Breast epithelium (tissue), 4 donors: ENCODE measurements at places on chromosomes 2 and 18. TPM values are rescaled to one million over a fixed set of nuclear protein-coding genes. Genes with fewer than 3 reads are reported as not detected.

DNA sequence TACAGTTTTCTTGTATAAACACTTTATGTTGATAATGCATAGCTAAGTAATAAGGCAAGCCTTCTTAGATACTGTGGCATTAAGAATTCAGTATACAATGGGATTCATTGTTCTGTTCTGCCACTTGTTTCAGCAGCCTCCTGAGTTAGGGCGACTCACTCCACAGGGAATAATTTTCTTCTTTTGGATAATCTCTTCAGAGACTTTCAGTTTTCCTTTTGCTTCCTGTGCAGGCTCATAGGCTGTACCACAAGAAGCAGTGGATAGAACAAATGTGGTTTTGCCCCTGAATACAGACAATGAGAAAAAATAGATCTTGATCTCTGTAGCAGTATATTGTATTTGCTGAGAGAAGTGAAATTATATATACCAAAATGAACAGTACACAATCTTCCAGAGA, 298.0 kb downstream of the ZNF407 start:
- DNase-seq: no peak

- no peak for DNase-seq
Observed at GRCh38 chr18:26911840-26912239, 46.3 kb upstream of the AQP4 start.

DNA sequence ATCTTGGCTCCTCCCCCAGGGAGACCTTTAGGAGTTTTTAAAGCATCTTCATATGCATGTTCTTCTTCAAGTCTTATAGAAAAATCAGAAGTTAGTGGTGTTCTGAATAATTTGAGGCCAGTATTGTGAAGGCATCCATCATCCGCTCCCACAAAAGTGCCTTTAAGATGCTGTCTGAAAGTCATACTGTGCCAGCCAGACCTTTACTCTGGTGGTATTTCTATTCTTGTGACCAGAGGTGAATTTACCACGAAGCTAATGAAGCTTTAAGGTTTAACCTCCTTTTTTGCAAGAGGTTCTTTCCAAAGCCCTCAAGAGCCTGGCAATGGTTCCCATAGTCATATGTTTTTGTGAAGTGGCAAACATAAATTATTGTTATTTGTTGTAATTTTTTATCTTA, 54.3 kb downstream of the SLC40A1 start:
- no peak for DNase-seq

- DNase-seq: no peak
Observed at GRCh38 chr2:108139521-108139920, 100.2 kb upstream of the SULT1C3 start.

DNA sequence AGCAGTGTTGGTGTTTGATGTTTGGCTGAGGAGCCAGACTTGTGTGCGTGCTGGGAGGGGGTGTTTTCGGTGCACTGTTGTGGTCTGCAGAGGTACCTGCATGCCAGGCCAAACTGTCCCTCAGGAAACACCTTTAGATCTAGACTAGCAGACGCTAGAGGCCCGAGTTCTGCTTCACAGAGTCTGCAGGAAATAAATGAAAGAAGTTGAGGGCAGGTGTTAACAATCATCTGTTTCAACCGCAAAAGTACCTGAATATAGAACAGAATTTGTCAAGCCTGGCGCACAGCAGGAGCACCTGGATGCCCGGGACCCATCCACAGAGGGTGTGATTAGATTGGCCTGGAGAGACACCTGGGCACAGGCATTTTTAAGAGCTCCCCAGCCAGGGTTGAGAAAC, 40.5 kb upstream of the REL start:
- no peak for DNase-seq

DNA sequence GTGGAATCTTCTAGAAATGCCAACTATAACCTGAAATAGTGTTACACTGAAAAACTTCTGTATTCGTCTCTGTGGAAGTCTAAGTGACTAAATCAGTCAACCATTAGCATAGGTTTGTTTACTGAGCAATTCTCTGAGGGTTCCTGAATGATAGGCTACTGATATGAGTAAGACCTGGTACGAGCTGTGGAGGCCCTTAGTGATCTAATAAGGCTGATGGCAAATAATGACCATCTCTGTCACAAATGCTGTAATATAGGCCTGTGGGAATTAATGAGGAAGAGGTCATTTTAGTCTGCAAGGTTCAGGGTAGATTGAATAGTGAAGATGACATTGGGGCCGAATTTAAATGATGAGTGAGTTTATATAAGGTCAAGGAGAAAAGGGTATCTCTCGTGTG, 82.5 kb downstream of the MGAT5 start:
- no peak for DNase-seq

DNA sequence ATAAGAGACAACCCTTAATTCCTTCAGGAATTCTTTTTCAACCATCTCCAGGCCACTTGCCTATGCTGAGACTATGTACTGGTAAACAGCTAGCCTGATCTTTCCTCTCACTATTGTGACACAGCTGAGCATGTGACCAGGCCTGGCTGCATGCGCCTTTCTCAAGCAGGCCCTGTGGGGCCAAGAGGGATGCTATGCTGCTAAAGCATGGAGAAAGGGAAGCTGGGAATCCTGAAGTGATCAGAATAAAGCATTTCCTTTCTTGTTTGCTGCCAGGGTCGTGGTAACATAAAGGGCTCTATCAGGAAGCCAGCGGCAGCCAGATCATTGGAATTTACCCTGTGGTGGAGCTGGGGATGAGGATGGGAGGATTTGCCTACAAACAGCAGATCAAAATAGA, 29.8 kb upstream of the LCLAT1 start:
- DNase-seq: no peak

- no peak for DNase-seq
Observed at GRCh38 chr2:220959391-220959802, 612.7 kb downstream of the EPHA4 start.

Gene KLHL14
- 0.32 TPM for total RNA-seq

Gene PRADC1
- total RNA-seq: 49.6 TPM

Gene DTYMK
- total RNA-seq: 19.7 TPM

Gene IL1R2
- total RNA-seq: 8.2 TPM
